ENCODE measurements at places on chromosomes 2 and 18.

DNA sequence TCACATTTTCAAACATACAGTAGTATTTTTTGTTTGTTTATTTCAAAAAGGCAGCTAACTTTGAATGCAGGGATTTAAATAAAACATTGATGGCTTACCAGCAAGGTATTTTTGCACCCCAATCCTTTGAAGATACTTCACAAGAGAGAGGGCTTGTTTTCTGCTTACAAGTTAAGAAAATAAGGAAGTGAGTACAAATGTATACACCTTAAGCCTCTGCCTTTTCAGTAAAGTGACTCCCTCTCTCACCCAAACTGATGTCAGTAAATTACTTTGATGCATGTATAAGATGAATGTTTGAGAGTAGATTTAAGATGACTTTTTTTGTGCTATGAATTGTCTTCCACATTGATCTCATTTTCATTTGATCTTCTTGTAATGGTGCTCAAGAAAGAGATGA lies 820.0 kb downstream of the CPS1 start:
- DNase-seq: no peak

DNA sequence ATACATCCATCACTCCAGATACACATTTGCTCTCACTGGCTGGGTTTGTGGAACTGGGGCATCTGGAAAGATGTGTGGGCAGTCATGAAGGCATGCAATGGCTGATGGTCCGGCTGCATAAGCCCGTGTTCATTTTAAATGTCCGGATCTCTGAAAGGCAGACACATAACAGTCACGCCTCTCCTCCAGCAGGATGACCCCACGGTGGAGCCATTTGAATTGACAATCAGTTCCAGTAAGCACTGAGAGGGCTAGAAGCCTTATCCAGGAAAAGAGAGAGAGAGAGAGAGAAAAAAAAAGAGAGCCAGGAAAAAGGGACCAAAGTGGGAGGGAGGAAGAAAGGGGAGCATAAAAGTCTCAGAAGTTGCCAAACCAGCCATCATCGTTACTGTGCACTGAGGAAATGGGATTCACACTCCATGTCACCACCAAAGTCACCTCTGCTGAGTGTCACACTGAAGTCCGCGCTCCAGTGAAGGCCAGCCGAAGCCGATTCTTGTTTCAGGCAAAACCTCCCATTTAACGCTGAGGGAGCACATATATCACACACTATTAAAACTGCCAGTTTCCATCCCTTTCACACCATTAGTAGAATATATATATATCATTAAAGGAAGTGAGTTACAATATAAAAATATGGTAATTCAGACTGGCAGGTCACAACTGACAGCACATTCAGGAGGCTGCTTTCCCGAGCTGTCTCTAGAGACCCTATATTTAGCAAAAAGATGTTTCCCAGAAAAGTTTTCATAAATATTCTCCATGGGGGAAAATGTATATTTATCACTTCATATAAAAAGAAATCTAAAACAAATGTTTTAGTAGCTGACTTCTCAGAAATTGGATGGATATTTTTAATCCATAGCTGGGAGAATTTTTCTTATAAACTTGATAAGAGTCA lies 142.0 kb downstream of the ACTR3 start:
- no peak for DNase-seq

- DNase-seq: no peak
These were observed 39.6 kb downstream of the ZFP36L2 start for GRCh38 chr2:43186679-43187374.

DNA sequence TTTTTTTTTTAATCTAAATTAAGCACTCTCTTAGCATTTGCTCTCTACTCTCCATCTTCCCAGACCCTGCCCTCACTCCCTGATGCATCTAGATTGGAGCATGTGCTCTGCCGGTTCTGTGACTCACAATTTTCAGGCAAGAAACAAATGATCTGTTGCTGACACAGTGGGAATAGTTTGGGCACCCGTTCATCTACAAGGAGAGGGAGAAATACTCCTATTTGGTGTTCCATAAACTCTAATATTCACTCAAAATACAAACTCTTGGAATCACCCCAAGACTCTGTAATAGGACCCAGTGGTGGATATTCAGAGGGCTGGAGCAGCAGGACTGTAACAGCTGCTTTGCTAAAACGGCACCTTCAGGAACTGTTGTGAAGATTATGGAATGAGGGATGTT lies 37.1 kb upstream of the LINC00305 start:
- no peak for DNase-seq

DNA sequence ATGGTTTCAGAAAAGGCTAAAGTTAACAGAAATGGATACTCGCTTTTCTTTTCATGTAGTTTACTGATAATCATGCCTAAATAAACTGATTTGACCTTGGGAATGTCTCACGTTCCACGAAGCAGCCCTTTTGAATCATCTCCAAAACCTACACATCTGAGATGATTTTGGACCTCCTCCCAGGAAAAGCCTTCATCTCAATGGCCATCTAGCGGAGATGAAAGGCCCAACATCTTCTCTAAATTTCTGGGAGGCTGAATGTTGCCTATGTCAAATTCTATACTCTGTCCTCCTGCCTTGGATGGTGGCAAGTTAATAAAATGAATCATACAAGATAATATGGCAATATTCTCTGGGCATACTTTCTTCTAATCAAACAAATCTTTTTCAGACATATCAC lies 448.5 kb downstream of the ZEB2 start:
- DNase-seq: no peak

GRCh38 chr2:112920923-112921532 lies 10.1 kb downstream of the IL37 start:
- DNase-seq: no peak

DNA sequence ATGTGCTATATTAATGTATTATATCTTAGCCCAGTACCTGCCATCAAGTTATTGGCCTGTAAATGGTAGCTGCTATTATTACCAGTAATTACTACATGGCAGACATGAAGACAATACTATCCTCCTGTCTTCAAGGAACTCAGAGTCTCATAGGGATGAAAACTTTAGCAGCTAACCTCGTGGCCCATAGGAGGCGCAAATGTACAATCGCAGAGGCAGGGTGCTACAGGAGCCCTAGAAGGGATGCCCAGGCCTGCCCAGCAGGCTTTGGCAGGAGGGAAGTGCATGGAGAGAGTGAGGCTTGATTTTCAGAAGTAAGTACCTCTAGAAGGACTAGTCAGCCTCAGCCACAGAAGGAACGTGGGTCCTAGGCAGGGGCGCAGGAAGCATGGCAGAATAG lies 44.7 kb upstream of the KIDINS220 start:
- DNase-seq: no peak

DNA sequence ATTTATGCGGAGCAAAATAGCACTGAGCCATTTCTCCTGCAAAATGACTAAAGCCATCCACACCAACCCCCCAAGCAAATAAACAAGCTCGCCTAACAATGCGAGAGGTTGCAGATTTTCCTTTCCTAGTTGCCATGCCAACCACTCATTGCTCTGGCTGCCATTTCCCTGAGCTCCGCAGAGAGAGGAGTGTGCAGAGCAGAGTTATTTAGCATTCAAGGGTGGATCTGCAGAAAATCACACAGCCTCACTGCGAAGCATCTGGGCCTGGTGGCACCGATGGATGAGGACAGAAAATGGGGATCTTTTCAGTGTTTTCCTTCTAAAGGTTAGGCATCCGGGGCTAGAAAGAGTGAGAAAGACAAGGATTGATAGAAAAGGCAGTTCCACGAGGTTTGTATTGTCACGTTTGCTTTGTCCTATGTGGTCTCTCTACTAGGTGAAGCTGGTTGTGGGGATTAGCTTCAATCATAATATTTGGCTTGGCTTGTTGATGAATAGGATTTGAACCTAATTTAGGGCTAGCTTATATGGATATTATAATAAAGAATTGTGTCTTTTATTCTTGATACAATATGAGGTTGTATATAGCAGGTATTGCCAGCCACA lies 110.2 kb upstream of the UNC80 start:
- DNase-seq: peak; percentile 70

GRCh38 chr18:59549503-59550173 lies 147.6 kb downstream of the CCBE1 start:
- DNase-seq: peak; percentile 92

- DNase-seq: no peak
These were observed 184.1 kb downstream of the HDAC4 start for GRCh38 chr2:239216614-239217273.

Measured in spinal cord (tissue), 10 donors.